Esophagus squamous epithelium (tissue), 5 donors: ENCODE measurements at places on chromosomes 7 and 10.

- no peak for DNase-seq
Measured at GRCh38 chr10:44033008-44033407, 351.9 kb downstream of the CXCL12 start.

DNA sequence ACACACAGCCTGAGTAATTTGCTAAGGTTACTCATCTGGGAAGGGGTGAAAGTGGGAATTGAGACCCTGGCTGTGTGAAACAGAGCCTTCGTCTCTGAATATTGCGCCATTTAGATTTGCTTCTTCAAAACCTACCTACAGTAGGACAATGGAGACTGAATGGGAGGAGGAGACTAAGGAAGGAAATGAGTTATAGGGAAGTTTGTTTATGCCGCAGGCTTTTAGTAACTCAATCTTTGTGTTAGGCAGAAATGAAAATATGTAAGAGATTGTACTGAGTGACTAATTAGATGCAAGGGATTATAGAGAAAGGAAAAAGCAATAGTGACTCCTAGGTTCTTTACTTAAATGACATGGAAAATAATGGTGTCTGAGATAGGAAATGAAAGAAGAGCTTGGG lies 80.2 kb downstream of the KCND2 start:
- DNase-seq = no peak

- no peak for DNase-seq
Measured at GRCh38 chr10:6314620-6315205, 112.0 kb downstream of the PFKFB3 start.

DNA sequence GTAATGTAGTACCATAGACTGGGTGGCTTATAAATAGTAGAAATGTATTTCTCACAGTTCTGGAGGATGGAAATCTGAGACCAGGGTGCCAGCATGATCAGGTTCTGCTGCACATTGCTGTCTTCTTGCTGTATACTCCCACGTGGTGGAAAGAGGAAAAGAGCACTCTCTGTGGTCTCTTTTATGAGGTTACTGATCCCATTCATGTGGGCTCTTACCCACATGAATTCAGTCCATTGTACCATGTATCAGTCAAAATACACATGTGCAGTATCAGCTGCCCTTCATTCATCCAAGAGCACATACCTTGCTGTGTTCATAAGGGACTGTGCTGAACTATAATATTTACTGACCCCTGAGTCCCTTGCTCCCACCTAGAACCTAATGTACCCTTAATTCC lies 17.1 kb downstream of the PNLIPRP2 start:
- DNase-seq = no peak

DNA sequence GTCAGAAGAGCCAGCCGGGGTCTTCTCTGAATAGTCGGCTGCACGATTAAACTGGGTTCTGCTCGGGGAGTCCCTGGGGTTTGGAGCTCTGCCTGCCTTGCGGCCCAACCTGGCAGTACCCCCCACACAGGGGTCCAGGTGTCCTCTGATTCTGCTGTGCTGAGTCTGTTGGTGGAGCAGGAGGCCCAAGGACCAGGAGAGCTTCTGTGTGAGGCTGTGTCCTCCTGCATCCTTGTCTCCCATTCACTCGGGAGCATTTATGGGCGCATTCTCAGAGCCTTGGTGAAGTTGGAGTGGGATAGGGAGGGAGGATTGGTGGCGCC lies 14.2 kb downstream of the INPP5A start:
- DNase-seq = no peak

DNA sequence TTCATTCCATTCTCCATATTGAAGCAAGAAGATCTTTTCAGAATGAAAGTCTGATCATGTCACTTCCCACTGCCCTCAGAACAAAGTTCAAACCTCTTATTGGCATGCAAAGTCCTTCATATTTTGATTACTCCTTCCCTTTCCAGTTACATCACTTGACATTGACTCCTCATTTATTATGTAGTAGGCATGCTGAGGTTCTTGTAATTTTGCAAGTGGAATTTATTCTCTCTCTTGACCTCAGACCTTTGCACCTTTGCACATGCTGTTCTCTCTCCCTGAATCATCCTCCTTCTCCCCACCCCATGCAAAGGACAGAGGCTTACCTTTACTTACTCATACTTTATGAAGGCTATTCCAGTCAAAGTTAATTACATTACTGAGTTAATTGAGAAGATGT lies 13.0 kb downstream of the ITPRID1 start:
- no peak for DNase-seq

DNA sequence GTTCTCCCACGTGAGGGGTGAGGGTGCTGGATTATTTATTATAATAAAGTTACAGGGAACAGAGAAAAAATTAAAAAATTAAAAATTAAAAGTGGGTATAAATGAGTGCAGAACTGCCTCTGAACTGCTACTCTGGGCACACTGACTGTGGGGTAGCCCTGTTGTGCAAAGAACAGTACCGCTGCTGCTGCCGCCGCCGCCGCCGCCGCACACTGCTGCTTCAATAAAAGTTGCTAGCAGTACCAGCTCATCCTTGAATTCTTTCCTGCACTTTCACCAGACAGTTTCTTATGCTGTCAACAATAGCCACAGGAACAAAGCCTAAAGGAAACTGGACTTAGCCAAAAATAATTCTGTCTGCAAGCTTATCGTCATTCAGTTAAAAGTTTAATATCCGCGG lies 72.1 kb downstream of the GCC1 start:
- DNase-seq = no peak

GRCh38 chr7:131173145-131173890 lies 154.4 kb upstream of the MKLN1 start:
- DNase-seq = no peak

DNA sequence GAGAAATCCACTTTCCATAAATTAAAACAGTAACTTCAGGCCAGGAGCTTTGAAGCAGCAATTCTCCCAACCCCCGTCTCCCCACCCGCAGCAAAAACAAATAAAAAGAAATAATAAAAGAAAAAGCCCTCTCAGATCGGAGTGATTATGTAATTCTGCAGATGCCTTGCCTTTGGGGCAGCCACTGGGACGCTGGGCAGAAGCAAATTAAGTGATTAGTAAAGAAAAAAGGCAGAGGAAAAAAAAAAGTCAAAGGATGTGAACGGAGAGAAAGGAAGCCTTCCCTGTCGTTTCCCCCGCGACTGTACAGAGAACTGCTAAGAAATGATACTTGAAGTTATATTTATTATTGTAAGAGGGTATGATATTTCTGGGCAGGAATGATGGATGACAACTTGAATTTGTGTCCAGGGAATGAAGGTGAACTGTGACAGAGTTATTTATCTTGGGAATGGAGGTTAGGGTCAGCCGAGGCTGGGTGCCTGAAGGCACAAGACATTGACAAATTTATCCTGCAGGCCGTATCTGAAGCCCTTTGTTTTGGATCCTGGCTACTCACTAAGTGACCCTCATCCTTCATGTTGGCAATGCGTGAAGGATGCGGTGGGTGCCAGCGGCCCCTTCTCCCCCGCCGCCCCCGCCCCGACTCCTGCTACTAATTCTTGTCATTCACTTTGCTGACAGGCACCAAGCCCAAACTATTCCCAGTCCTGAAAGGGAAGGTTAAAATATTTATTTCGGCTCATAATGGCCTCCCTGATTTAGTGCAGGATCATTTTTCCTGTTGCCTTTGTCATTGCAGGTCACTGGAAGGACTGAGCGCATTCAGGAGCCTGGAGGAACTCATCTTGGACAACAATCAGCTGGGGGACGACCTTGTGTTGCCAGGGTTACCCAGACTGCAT lies 604.0 kb downstream of the LRMDA start:
- no peak for DNase-seq

DNA sequence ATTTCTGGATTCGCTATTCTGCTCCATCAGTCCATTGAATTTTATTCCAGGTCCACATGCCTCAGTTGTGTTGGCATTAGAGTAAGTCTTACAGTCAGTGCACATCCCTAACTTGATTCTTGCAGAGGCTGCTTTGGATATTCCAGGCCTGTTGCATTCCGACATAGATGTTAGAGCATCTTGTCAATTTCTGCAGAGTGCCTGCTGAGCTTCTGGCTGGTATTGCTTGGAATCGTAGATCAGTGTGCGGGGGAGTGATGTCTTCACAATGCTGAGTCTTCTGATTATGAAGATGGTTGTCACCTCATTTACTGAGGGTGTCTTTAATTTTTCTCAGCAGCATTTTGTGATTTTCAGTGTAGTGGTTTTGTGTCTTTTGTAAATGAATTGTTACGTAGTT lies 45.2 kb downstream of the INPP5A start:
- DNase-seq = no peak

GRCh38 chr7:70051726-70052125 lies 453.5 kb downstream of the AUTS2 start:
- no peak for DNase-seq

GRCh38 chr7:51289623-51290303 lies 26.8 kb downstream of the COBL start:
- no peak for DNase-seq

DNA sequence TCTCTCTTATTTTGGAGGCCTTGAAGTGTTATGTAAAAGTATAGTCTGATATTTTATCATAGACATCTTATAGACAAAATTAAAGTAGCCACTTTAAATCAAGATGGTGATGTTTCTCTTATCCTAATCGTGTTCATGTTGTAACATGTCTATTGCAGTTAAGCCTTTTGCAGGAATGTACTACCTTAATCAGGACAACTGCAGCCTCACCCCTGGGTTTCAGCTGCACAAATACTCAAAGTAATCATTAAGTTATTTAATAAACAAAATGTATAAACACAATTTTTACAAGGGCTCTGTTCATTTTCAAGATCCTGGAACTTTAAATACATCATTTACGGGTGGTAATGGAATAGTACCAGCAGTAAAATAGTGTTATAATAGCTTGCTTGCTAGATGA lies 14.4 kb upstream of the KIF5B start:
- no peak for DNase-seq

DNA sequence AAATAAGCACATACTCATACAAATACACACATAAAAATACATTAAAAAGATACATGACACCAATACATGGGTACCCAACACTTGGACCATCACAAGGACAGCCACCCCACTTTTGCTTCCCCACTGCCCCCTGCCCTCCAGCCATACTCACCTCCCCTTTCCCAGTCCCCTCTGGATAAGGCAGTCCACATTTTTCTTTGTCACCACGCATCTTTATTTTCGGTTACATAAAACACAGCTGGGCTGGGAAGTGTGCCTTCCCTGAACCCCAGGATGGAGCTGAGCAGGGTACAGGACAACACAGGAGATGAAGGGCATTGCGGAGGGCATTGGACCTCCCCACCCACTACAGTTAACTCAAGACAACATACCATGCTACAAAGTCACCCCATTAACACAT lies 1.1 kb upstream of the HOXA3 start:
- DNase-seq = no peak

GRCh38 chr7:116211913-116212596 lies 1.7 kb downstream of the TES start:
- DNase-seq = no peak

- no peak for DNase-seq
Measured at GRCh38 chr7:39504963-39505362, 61.2 kb upstream of the YAE1 start.

DNA sequence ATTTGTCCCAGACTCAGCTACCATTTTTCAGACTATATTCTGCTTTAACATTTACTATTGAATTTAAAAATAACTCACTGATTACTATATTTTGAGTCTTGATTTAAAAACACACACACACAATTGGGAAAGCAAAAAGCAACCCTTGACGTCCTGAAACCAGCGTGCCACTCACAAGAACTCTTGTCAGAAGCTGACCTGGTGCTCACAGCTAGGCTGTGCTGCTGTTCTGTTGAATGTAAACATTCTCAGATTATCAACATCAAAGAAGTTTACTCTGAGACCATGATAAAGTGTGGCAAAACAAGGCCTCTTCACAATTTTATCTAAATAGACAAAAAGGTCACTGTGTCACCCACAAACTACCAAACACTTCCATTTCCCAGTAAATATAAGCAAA lies 62.6 kb upstream of the CACNA2D1 start:
- DNase-seq = no peak

GRCh38 chr7:128708824-128709223 lies 30.3 kb upstream of the CALU start:
- no peak for DNase-seq

DNA sequence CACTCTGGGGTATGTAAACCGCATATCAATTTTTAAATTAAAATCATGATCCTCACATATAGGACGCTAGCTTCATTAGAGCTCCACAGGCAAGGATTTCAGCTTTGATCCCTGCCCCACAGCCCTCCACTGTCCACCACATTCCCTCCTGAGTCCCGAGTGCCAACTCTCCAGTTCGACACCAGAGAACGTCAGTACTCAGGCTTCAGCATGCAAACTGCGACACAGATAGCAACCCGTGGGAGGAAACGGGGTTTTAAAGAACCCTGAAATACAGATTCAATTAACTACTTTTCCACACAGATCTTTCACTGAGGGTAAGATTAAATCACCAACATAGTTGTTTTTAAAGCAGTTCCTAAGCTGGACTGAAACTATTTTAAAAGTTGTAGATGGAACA lies 26.1 kb downstream of the RAPGEF5 start:
- DNase-seq = no peak

DNA sequence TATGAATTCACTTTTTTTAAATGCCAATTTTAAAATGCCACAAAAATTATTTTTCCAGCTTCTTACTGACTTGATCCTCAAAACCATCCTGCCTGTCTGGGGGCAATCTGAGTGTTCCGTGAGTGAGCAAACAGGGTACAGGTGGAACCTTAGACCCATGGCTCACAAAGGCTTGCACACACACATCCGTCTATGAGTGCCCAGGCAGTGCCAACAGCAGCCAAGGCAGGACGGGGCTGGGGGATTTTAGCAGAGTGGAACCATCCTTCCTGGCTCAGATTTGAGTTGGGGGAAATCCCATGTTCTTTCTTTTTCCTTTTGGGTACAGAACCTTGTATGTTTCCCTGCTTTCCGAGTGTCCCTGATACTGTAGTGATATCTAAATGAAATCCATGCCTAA lies 377.7 kb upstream of the MGMT start:
- DNase-seq = no peak

DNA sequence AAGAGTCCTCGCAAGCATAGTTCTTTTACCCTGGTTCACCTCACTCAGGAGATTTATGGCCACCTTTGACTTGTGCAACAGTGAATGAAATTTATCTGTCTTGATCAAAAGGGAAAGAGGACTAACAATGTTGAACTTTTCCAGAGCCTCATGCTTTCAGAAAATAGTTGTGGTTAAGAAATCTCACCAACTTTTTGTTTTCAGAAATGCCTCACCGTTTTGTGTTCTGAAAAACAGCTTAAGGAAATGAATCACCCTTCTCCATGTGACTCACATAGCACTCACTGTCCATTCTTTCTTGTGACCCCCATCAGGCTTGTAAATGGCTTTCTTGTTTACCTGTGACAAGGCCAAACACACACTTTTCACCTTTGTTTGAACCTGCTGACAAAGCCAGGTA lies 148.6 kb upstream of the FAM3C start:
- DNase-seq = no peak

GRCh38 chr10:103783681-103784080 lies 71.7 kb downstream of the SH3PXD2A start:
- no peak for DNase-seq
